Stimulated activated CD4-positive, alpha-beta T cell treated with anti-CD3 and anti-CD28 coated beads, Interleukin-15, amount 100 ng/mL, for 1 hour (primary cell): ENCODE measurements at places on chromosomes 7 and 10.

- DNase-seq, result no peak
Measured at GRCh38 chr10:108663587-108663986, 1259.7 kb downstream of the XPNPEP1 start.

DNA sequence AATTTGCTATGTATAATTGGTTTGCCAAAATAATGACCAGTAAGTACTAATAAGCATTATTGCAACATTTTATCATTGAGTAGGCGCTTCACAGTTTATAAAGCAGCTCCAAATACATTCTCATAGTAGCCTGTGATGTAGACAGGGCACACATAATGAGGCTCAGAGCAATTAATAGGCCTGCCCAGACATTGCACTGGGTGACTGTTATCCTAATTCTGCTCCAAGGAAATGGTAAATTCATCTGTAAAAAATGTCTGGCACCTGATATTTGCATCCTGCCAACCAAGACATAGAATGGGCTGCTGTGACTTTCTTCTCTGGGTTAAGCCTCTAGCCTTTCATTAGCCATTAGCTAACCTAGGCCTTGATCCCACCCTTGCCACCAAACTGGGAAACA is 97.6 kb downstream of the SEM1 start:
- DNase-seq, result no peak

- DNase-seq, result no peak
Measured at GRCh38 chr10:14553448-14553847, 221.2 kb downstream of the FAM107B start.

GRCh38 chr10:73094986-73095480 is 1.6 kb downstream of the P4HA1 start:
- no peak for DNase-seq

- no peak for DNase-seq
Measured at GRCh38 chr7:96093435-96093834, 228.5 kb downstream of the SLC25A13 start.

DNA sequence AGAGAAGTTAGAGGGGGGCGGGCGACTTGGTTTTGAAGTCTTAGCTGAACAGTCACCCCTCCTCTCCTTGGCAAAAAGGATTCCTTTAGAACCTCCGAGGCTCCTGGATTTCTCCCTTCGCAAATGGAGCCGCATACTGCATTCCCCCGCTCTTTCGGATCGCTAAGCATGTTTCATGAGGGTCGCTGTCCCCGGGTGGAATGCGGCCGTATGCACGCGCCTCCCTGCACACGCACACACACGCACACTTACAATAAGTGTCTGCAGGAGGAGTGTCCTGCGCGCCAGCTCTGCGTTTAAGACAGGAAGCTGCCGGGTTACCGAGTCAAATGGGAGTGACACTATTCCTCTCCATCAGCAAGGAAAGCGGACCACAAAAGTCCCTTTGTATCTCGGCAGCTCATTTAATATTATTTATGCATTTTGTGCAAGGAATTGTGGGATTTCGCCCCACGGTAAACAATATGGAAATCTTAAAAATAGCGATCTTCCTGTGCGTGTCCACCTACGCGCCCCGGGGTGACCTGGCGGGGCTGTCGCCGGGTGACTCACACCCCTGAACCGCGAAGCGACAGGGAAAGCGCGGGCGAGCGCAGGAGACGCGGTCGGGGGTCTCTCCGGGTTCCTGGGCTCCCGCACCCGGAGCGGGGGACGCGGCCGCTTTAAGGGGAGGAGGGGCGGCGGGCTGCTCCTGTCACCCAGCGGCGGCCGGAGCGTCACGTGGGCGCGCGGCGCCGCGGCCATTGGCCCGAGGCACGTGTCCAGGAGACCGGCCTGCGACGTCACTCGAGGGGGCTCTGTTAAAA is 988 bp upstream of the EN2 start:
- no peak for DNase-seq

DNA sequence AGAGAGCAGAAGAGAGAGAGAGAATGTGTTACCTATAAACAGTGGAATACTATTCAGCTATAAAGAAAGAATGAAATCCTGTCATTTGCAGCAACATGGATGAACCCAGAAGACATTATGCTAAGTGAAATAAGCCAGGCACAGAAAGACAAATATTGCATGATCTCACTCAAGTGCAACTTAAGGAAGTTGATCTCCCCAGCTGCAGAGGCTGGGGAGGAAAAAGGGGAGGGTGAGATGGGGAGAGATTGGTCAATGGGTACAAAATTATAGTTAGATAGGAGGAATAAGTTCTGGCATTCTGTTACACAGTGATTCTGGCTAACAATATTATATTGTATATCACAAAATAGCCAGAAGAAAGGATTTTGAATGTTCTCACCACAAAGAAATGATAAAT is 11.2 kb upstream of the JAZF1 start:
- DNase-seq, result no peak

DNA sequence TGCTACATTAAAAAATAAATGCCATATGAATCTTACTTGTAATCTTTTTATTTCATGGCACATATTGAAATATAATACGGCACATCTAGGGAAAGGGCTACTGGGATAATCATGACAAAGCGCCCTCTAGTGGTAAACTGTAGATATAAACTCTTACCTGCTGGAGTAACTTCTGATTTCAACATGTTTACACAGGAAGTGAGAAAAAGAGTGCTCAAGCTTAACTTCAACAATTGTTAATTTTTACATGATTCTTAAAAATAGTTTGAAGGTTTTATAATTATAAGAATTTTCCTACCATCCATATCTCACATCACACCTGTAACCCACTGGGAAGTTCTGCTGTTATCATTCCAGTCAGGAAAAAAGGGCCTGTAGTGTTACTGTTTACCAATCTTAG is 2.0 kb upstream of the HEPACAM2 start:
- no peak for DNase-seq

- DNase-seq, result no peak
Measured at GRCh38 chr7:101681170-101682007, 52.3 kb upstream of the MYL10 start.

DNA sequence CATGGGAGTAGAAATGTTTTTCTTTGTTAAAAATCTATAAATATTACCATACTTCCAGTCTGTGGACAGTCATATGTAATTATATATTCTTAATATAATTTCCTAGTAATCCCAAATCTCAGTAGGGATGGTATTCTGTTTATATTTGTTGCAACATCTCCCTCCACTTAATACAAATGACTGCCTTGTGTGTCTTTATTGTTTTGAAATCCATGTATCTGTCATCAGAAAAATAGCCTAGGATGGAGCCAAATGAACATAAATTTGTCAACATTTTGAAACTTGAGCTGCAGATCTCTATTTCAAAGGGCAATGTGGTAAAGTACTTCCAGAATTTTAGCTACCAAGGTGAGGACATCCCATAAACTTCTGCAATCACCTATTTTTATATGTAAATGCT is 290.7 kb downstream of the TSPAN12 start:
- no peak for DNase-seq

DNA sequence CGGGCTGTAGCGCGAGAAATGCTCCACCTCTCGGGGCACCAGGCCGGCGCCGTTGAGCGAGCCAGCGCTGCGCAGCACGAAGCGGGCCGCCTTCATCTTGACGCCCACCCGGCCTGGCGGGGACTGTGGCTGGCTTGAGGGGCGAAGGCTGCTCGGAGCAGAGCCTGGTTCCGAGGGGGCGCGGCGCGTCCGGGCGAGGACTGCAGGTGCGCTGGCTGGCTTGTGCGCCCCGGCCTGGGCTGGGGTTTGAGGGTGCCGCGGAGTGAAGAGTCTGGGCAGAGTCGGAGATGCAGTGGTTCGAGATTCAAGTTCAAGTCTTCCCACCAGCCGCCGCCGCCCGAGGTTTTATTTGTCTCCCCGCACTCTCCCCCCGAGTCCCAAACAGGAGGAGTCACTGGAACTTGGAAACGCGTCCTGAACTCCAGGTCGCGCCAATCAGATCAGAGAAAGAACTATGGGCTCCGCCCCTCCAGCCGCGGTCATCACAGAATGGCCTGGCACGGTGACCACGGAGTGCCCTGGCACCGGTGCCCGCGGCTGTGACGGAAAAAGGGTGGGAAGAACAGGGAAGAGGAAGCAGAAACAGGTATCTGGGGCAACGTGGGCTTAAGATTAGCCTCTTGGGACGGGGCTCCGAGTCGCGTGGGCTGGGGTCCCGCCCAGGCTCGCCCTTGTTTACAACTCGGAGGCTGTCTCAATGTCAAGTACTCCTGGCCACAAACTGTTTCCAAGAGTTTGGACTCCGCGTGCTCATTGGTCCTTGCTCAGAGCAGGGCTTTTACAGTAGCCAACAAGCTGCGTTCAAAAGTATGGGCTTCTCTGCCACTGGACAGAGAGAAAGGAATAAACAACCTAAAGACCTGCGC is at the start of gene PDK4:
TSS of gene PDK4 (minus strand) at position 319 of the 866 bp plus-strand sequence. CDS start at position 96, 223 bp downstream.
- DNase-seq, result no peak

- DNase-seq, result no peak
Measured at GRCh38 chr10:46091828-46092523, 45.9 kb upstream of the MSMB start.

DNA sequence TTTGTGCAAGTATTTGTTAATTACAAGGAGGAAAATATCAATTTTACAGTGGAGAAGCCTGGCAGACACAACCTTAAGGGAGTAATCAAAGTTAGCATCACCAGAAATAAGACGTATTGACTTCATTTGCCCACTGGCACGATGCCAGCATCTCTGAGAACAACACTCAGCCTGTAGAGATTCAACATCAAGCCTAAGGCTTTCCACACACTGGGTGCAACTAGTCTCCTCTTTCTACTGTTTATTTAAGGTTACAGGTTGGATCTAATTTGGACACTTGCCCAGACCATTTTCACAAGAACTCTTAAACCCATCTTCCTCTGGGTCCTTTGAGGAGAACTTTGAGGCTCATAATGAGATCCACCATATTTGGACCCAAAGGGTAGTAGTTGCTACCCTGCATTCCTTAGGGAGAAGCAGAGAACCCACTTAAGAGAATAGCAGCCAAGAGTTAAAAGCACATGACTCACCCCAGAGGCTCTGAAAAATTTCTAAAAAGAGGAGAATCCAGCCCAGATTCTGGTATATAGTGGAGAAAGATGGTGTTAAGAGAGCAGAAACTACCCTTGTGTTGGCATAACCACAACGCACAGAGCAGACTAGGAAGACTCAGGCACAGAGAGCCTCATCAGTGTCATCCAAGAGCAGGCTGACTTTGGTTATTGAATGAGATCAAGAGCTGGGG is 97.3 kb downstream of the CCDC71L start:
- no peak for DNase-seq

DNA sequence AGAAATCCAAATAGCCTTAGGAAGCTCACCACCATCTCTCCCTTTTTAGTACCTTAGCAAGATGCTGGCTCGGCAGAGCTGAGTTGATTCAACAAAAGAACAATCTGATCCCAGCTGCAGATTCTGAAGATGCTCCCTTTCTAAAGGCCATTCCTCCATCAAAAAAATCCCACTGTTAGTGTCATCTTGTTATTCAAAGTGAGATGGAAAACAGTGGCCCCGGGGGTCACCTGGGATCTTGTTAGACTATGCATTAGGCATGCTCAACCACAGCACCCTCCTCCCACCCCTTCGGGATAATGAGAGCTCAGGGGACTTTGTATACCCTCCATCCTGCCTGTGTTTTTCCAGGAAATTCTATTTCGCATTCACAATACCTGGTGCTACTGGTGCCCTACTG is 2.4 kb downstream of the NCAPG2 start:
- no peak for DNase-seq

DNA sequence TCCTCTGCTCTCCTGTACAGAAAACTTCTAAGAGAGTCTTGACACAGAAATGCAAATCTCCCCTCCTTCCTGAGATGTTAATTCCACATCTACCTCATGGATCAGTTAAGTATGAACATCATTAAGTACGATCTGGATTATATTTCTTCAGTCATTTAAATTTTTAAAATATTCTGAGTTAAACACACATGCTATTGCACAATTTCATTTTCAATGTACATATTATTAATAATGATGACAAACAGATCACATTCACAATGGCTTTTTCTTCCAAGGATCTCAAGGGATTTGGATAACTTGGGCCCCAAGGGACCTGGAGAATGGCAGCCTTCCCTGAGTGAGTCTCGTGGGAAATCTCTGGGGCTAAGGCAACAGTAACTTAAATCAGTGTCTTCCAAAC is 16.2 kb downstream of the BEND7 start:
- no peak for DNase-seq
